ENCODE measurements at places on chromosomes 7 and 10.

- DNase-seq = no peak
Measured at GRCh38 chr10:16944986-16945385, 127.8 kb upstream of the RSU1 start.

DNA sequence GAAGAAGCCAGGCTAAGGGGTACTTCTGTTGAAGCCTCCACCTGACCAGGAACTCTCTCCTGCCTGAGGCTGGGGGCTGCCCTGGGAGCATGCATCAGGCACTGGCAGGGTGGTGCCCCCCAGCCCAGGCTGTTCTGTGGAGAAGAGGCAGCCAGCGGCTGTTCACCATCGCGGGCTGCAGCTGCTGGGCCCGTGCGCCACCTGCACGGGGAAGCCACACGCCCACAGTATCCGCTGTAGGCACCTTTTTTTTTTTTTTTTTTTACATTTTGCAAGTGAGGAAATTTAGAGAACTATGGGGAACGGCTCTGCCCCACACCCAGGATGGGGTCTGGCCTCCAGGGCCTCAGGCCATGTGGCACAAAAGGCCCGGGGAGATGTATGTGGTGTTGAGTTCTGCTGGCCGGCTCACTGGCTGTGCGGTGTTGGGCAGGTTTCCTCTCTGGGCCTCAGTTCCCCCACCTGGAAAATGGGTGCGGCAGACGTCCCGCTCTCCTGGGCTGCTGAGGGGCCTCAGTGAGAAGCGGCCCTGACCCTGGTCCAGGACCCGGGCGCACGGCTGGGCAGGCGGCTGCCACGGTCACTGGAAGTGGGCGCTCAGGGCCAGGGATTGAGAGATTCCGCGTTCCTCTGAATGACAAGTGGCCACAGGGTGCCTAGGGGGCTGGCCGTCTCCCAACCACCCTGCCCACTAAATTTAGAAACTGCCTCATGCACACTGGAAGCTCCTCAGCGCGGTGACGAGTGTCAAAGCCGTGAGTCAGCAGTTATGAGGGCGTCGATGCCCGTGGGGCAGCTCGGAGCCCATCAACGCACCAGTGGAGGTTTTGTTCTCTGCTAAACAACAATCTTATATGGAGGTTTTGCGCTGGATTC lies 8.8 kb upstream of the INTS1 start:
- peak; percentile 98 for DNase-seq

- peak; percentile 95 for DNase-seq
Measured at GRCh38 chr10:46548498-46549090, 7.9 kb downstream of the GPRIN2 start.

GRCh38 chr7:77679608-77680007 lies 16.7 kb upstream of the RSBN1L start:
- DNase-seq = no peak

GRCh38 chr7:46291050-46291438 lies 370.0 kb upstream of the IGFBP3 start:
- peak; percentile 30 for DNase-seq

- DNase-seq = peak; percentile 85
Measured at GRCh38 chr7:6271694-6272440, 557 bp downstream of the CYTH3 start.

- DNase-seq = no peak
Measured at GRCh38 chr7:55249332-55249731, 115.8 kb upstream of the LANCL2 start.

- peak; percentile 21 for DNase-seq
Measured at GRCh38 chr7:15757041-15758000, 70.8 kb upstream of the MEOX2 start.

GRCh38 chr7:43538404-43538771 lies 44.5 kb upstream of the STK17A start:
- DNase-seq = no peak

- DNase-seq = no peak
Measured at GRCh38 chr7:66627881-66628360, 760 bp upstream of the KCTD7 start.

DNA sequence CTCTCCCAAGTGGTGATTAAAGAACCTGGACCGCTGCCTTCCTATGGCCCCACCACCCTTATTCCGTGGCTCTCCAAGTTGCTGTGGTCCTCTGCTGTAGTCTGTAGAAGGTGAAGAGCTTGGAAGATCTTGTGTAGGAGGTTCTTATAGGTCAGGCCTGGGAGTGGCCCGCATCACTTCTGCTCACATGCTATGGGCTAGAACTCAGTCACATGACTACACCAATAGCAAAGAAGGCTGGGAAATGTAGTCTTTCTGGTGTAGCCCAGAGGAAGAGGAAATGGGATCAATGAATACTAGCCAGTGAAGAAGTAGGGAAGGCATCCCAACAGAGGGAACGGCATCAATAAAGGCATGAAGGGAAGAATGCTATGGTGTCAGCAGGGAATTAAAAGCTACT lies 41.3 kb upstream of the AOAH start:
- no peak for DNase-seq

DNA sequence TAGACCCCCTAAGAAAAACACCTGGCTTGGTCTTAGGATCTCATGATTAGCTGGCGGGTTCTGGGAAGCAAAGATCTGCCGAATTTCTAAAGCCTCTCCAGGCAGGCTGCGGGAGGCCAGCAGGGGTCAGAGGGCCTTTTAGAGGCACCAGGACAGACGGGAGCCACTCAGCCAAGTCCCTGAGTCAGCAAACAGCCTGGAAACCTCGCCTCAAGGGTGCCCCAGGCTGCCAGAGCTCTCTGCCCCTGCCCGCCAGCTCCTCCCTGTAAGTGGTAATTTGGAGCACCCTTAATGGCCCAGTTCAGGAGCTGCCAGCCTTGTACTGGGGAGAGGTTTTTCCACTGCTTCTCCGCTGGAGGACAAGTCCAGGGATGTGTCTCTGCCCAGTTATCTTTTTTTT lies 88.7 kb downstream of the HIP1 start:
- DNase-seq = peak; percentile 83

DNA sequence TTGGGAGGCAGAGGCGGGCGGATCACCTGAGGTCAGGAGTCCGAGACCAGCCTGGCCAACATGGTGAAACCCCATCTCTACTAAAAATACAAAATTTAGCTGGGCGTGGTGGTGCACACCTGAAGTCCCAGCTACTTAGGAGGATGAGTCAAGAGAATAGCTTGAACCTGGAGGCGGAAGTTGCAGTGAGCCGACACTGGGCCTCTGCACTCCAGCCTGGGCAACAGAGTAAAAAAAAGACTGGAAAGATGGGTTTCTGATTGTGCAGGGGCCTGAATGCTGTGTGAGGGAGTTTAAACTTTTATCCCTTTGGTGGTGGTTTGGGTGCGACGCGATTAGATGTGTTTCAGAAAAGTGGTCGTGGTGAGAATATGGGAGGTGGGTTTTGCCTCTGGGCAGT lies 1.8 kb downstream of the CHST12 start:
- peak; percentile 34 for DNase-seq

DNA sequence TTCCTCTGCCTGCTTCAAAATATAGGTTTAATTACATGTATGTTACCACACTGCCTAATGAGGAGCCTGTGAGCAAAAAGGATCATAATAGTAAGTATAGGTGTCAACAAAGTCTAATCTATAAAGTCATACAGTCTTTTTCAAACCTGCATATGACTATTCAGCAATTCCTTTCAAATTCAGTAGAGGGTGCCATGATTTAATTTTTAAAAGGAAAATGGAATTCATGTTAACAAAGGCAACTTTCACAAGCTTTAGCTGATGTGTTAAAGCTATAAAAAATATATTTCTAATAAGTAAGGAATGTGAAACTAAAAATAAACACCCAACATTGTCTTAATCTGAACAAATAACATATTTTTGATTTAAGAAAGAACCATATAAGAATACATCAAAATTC lies 52.1 kb downstream of the MPP7 start:
- peak; percentile 60 for DNase-seq

- DNase-seq = peak; percentile 88
Measured at GRCh38 chr10:119817991-119818888, 54.4 kb downstream of the MCMBP start.

- no peak for DNase-seq
Measured at GRCh38 chr7:1779445-1779844, 109.4 kb downstream of the ELFN1 start.

DNA sequence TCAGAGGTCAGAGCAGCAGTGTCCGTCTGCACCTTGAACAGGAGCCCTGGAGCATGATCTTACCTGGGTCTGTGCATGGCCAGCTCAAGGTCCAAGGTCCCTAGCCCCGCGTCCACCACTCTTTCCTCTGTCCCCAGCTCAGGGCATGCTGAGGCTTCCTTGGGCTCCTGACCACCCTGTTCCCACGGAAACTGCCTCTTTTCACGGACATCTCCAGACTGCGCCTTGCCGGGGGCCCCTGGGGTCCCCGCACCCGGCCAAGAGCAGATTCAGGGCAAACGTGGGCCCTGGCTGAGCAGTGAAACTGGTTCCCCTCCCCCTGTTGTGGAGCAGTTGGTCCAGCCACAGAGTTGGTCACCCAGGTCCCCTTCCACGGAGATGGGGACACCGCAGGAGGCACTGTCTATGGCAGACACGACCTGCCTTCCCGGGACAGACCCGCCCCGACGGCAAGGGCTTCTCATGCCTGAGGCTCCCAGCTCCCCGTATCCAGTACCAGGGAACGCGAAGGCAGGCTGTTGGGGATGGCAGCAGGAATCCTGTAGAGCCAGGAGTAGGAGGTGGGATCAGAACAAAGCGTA lies 217.4 kb upstream of the PPP2R2D start:
- peak; percentile 53 for DNase-seq

DNA sequence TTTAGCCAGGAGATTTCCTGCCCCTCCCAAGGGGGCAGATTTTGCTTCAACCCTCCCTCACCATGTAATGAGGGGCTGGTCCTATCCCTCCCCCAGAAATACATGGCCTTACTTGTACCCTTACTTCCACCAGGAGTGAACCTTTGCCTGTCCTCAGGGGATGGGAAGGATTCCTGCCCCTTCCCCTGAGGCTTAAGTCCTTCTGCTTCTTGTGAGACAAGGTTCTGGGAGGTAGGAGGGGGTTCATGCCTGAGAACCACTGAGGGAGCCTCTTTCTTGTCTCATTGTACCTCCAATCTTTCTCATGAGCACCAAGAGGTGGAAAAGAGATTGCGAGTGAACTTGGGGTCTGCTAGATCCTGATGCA lies 19.5 kb upstream of the MUC3A start:
- peak; percentile 22 for DNase-seq

- DNase-seq = peak; percentile 30
Measured at GRCh38 chr10:124214610-124215375, 121.4 kb upstream of the CHST15 start.

DNA sequence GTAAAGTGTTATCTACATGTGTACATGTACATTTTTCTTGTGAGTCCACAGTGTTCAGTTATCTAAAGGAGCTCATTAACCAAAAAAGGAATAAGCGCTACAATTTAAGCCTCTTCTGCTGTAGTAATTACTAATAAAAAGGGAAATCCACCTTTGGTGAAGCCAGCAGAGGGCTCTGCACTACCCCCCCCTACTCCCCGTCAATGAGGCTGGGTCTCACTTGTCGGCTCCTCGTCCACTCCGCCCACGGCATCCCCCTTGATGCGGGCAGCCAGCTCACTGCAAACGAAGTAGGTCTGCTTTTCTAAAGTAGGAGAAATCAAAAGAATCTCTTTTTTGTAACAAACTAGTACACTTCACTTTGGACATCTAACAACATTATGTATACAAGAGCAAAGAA lies 4.7 kb upstream of the WASHC2A start:
- DNase-seq = peak; percentile 10

GRCh38 chr10:57247271-57247670 lies 886.2 kb upstream of the ZWINT start:
- DNase-seq = no peak

GRCh38 chr7:42197451-42197850 lies 39.6 kb downstream of the GLI3 start:
- no peak for DNase-seq

- no peak for DNase-seq
Measured at GRCh38 chr7:38306171-38306570, 32.7 kb upstream of the TARP start.

DNA sequence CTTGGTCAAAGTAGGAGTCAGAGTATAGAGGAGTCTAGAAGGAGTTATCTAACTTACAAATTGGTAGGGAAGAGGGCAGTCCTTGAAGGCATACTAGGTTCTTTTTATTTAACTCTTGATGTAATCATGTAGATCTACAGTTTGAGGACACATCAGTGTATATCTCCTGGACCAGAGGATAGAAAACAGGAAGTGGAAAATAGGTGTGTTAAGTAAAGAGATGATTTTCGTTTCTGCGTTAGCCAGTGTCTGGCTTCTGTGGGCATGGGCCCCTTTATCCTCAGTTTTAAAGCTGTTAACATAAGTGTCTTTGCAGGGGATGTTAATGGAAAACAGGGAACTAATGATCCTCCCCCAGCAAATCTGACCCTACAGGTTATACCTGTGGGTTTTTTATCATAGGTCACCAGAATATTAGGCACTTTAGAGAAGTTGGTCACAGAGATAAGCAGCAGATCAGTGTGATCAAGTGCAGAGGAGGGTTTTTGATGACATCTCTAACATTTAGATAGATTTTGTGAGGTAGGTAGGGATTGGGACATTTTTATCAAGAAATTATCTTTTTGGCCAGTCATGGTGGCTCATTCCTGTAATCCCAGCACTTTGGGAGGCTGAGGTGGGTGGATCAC lies 58.6 kb upstream of the PRSS1 start:
- DNase-seq = no peak

DNA sequence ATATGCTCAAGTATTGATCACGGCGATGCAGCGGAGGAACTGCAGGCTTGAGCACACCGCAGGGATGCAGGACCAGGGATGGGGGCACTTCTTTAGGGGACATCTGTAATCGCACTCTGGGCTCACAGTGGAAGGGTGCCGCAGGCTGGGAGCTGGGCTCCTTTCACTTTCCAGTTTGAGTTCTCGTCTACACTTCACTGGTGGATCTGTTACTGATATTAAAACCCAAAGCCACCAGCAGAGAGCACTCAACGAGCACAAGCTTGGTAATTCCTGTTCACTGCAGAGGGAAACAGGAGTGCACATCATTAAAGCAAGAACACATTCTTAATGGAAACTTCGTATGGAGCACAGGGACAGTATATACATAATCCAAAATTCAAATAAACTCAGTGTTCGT lies 91.3 kb downstream of the PARD3 start:
- DNase-seq = no peak

GRCh38 chr10:123884351-123884906 lies 7.2 kb downstream of the CPXM2 start:
- peak; percentile 51 for DNase-seq

GRCh38 chr7:11261470-11261869 lies 287.8 kb downstream of the PHF14 start:
- DNase-seq = no peak
